ENCODE measurements at places on chromosomes 2 and 18.

GRCh38 chr2:29393676-29394075 is 278.5 kb downstream of the CLIP4 start:
- DNase-seq = no peak

GRCh38 chr2:47558116-47558767 is 155.3 kb downstream of the MSH2 start:
- DNase-seq = no peak

DNA sequence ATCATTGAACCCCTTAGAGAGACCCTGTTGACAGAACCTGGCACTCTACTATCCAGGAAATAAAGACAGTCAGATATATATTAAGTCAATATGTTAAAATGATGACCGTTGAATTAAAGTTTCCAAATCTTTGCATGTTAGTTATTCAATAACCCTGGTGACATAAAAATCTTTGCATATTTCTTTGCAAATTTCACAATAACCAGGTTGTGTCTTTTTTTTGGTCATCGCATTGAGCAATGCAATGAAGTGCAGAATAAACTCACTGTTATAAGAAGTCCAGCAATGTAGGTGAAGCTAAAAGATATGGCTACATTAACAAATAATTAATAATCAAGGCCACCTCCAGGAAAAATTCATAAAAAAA is 596.9 kb downstream of the NYAP2 start:
- DNase-seq = no peak

DNA sequence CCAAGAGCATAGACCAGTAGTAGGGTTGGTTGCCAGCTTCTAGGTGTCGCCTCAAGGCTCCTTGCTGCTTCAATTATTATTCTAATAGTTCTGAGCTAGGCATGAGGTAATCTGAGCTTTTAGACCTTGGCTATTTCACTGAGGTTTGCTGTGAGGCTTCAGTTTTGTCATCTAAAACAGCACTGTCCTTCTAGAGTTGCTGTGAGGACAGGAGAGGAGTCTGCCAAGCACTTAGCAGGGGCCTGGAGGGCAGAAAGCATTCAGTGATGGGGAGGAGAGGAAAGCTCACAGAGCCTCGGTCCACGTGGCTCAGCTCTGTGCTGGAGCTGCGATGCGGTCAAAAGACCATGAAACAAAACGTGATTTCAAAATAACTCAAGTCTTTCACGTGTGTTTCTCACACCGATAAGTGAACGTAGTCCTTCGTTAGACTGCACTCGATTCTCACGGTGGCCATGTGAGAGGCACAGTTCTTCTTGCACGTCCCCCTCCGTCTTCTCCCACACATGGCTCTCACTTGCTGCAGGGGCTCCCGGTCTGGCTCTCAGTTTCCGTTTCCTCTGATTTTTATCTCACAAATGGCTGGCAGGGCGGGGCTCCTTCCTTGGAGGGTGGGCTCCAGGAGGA is 113.7 kb downstream of the B3GNT2 start:
- no peak for DNase-seq

GRCh38 chr2:9525266-9525665 is 30.4 kb downstream of the ADAM17 start:
- no peak for DNase-seq

DNA sequence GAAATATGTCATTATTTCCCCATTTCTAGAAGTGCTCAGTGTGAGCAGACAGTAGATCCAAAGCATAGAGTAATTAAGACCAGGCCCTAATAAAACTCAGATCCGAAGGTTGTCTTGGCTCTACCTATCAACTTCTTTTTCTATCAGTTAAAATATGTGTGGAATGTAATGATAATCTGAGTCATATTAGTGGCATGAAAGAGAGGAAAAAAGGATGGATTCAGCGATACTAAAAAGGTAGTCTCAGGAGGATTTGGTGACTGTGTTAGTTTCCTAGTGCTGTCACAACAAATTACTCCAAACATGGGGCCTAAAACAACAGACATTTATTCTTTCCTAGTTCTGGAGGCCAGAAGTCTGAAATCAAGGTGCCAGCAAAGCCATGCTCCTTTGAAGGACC is 103.7 kb upstream of the NABP1 start:
- DNase-seq = no peak

DNA sequence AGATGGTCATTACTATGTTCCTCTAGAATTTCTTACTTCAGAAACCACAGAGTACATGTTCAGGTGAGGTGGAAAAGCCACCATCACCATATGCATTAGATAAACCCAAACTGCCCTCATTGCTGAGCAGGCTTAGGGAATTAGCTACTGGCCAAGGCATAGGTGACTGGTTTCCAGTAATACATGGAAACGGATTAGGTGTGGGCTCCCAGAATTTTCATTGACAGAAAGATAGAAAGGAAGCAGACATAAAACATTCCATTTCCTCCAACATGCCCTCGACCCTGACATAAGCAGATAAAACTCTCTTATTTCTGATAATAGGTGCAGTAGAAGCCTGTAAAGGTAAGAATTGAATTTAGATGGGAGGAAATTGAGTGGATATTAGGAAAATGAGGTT is 1466.1 kb downstream of the SUCLG1 start:
- no peak for DNase-seq
